Suprapubic skin (tissue), 4 donors: ENCODE measurements at places on chromosomes 11 and 22. TPM values are rescaled to one million over a fixed set of nuclear protein-coding genes. Genes with fewer than 3 reads are reported as not detected.

The FOLR1 gene
- 4.3 TPM for total RNA-seq

The GRAP2 gene
- total RNA-seq = 0.34 TPM

The JAM3 gene
- total RNA-seq = 12.1 TPM

The SCN4B gene
- 1.8 TPM for total RNA-seq

The CLP1 gene
- 24.4 TPM for total RNA-seq

The SLC22A25 gene
- not detected for total RNA-seq

The OR8G5 gene
- not detected for total RNA-seq

The PVALB gene
- not detected for total RNA-seq

The LRRN4CL gene
- total RNA-seq = 3.3 TPM

The ARHGAP20 gene
- total RNA-seq = 1.2 TPM

The JAML gene
- not detected for total RNA-seq

DNA sequence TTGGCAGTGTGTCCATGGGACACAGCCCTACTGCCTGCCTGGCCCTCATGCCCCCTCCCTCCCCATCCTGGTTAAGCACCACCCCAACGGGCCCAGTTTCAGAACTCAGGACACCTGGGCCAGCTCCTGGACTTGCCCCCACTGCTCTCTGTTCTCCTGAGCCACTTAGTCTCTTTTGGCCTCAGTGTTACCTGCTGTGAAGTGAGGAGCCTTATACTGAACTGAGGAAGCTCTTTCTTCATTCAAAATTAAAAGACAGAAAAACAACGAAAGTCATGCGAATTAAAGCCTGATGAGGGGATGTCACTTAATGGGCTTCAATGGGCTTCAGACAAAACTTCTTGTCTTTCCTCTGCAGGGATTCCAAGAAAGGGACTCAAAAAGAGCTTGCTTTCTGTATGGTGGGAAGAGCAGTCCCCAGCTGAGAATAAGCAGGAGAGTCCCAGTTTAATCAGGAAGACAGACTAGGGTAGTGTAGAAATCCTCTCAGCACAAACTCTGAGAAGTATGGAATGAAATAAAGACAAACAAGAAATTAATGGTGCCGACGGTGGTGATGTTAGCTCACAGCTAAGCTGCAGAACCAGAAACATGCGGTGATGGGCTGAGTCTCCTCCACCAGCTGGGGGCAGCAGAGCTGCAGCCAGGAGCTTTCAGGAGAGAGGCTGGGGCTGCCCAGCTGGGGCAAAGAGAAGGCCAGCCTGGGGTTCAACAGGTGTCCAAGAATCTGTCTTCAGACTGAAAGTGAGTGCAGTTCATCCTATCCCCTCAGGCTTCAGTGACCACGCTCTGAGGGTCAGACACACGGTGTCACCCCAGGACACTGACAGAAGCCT is 101.0 kb downstream of the GGTLC2 start:
- H3K4me3 ChIP-seq = no peak overlapping the region
- peaks cover 30% of the 10 kb centered on the region for H3K27me3 ChIP-seq
- DNase-seq = no peak
- no peaks in the 10 kb centered on the region for H3K36me3 ChIP-seq
- H3K27ac ChIP-seq = no peak overlapping the region

DNA sequence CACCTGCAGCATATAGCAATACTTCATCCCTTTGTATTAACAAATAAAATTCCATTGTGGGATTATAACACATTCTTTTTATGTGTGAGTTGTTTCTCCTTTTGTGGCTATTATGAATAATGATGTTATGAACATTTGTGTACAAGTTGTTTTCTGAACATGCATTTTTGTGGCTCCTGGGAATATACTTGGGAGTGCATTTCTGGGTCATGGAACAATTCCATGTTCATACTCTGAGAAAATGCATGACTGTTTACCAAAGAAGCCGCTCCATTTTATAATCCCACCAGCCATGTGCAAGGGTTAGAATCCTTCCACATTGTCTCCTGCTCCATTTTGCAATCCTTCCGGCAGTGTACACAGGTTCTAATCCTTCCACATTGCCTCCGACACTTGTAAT is 713.8 kb downstream of the TBC1D22A start:
- H3K4me3 ChIP-seq = no peak overlapping the region
- H3K4me1 ChIP-seq = no peaks in the 10 kb centered on the region
- no peaks in the 10 kb centered on the region for H3K36me3 ChIP-seq
- DNase-seq = no peak

DNA sequence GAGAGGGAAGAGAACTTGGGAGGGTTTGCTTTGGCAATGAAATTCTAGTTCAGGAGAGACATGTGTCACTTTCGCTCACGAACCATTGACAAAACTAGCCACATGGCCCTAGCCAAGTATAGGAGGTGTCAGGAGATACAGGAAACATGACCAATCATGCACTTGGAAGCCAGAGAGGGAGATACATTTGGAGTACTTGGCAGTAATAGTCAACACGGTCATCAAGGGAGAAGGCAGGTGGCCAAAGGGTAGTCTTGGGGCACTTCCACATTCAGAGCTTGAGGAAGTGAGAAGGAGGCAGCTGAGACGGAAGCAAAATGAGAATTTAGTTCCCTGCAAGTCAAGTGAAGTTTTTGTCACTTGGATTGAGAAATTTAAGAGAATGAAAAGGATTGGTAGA is 26.4 kb upstream of the KIRREL3 start:
- H3K4me1 ChIP-seq = no peaks in the 10 kb centered on the region
- no peaks in the 10 kb centered on the region for H3K27me3 ChIP-seq
- no peak for DNase-seq
- no peak overlapping the region for H3K27ac ChIP-seq
- H3K4me3 ChIP-seq = no peak overlapping the region
- H3K36me3 ChIP-seq = no peaks in the 10 kb centered on the region

DNA sequence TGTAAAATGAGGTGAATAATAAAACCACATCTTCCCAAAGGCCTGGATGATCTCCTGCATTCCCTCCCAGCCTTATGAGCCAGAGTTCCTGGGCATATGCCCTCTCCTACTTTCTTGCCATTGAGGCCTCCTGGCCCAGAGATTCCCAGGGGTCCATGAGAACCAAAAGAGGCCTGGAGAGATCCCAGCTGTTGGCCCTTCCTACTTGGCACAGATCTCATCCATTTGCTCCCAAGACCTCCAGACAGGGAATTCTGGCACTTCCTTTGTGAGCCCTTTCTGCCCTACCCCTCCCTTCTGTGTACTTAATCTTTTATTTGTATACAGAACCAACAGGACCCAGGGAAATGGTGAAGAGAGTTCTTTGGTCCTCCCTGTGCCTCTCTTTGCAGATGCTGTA is 21.4 kb downstream of the POU2F3 start:
- H3K4me1 ChIP-seq = peaks cover 23% of the 10 kb centered on the region

DNA sequence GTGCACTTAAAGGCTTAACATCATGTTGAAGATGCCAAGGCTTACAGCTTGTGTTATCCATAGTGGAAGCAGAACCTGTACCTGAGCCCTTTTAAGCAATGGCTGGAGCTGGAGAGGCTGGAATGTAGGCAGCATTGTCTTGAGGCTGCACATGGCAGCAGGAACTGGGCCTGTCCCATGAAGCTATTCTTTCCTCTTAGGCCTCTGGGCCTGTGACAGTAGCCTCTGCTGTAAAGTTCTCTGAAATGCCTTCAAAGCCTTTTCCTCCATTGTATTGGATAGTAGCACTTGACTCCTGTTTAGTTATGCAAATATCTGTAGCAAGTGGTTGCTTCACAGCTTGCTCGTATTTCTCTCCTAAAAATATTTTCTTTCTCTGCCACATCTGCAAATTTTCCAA is 127.4 kb upstream of the ANO5 start:
- no peak overlapping the region for H3K27ac ChIP-seq
- H3K4me1 ChIP-seq = no peaks in the 10 kb centered on the region
- no peak overlapping the region for H3K4me3 ChIP-seq
- no peaks in the 10 kb centered on the region for H3K36me3 ChIP-seq
- H3K27me3 ChIP-seq = no peaks in the 10 kb centered on the region
- no peak for DNase-seq

- no peak overlapping the region for H3K27ac ChIP-seq
- H3K27me3 ChIP-seq = peaks cover 35% of the 10 kb centered on the region
- no peak overlapping the region for H3K4me3 ChIP-seq
- no peaks in the 10 kb centered on the region for H3K4me1 ChIP-seq
- peak; percentile 50 for DNase-seq
- no peaks in the 10 kb centered on the region for H3K36me3 ChIP-seq
Measured at GRCh38 chr22:48885271-48885918, 942.3 kb downstream of the BRD1 start.

- DNase-seq = no peak
- H3K27ac ChIP-seq = no peak overlapping the region
- peaks cover 39% of the 10 kb centered on the region for H3K27me3 ChIP-seq
- no peak overlapping the region for H3K4me3 ChIP-seq
- no peaks in the 10 kb centered on the region for H3K36me3 ChIP-seq
Measured at GRCh38 chr11:71200172-71200716, 52.1 kb downstream of the SHANK2 start.

DNA sequence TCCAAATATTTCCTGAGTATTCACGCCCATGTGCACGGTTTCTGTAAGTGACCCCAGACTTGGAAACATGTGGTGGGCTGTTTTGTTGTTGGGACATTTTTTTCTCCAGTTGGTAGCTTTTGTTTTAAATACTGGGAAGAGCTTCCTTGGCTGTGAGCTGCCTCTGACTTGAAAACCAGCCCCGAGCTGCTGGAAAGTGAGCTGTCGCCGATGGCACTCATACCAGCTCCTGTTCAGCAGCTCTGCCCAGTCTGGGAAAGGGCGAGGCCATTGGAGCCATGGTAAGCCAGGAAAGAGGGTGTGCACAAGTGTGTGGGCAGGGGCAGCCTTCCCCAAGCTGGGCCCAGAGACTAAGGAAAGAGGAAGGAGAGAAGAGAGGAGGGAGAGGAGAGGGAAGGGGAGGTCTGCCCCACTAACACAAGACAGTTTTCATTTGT is 3.2 kb upstream of the FLI1 start:
- peaks cover 67% of the 10 kb centered on the region for H3K4me1 ChIP-seq
- H3K4me3 ChIP-seq = peak overlapping the region; percentile 35
- no peaks in the 10 kb centered on the region for H3K36me3 ChIP-seq
- DNase-seq = no peak

- no peaks in the 10 kb centered on the region for H3K36me3 ChIP-seq
- H3K4me1 ChIP-seq = peaks cover 57% of the 10 kb centered on the region
- DNase-seq = no peak
- H3K27me3 ChIP-seq = no peaks in the 10 kb centered on the region
- H3K4me3 ChIP-seq = no peak overlapping the region
Measured at GRCh38 chr11:7523416-7524210, 9.8 kb downstream of the PPFIBP2 start.

DNA sequence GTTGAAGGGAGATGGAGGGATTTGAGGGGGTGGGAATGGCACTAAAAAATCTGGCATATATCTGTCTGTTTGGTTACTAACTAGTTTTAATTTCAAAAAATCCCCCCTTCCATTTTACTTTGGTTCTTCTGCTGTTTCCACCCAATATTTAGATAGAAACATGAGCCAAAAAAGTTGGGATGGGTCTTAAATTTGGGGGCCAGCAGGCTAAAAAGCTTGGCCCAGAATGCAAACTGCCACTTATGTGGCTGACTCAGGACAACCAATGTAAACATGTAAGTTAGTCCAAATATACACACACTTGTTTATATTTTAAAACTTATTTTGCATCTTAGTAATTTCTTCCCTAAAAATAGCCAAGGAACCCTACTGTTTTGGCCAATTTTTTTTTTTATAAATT is 35.7 kb downstream of the LGR4 start:
- H3K27ac ChIP-seq = no peak overlapping the region
- H3K27me3 ChIP-seq = no peaks in the 10 kb centered on the region
- no peak overlapping the region for H3K4me3 ChIP-seq
- peaks cover 12% of the 10 kb centered on the region for H3K4me1 ChIP-seq
- no peak for DNase-seq
- no peaks in the 10 kb centered on the region for H3K36me3 ChIP-seq

- DNase-seq = no peak
- H3K4me1 ChIP-seq = no peaks in the 10 kb centered on the region
- H3K27me3 ChIP-seq = no peaks in the 10 kb centered on the region
- no peak overlapping the region for H3K27ac ChIP-seq
Measured at GRCh38 chr11:16853266-16853665, 114.8 kb downstream of the C11orf58 start.

- peaks cover 13% of the 10 kb centered on the region for H3K4me1 ChIP-seq
- no peaks in the 10 kb centered on the region for H3K27me3 ChIP-seq
- no peaks in the 10 kb centered on the region for H3K36me3 ChIP-seq
- peak overlapping the region; percentile 59 for H3K27ac ChIP-seq
Measured at GRCh38 chr11:76251226-76251575, 44.9 kb upstream of the WNT11 start.

DNA sequence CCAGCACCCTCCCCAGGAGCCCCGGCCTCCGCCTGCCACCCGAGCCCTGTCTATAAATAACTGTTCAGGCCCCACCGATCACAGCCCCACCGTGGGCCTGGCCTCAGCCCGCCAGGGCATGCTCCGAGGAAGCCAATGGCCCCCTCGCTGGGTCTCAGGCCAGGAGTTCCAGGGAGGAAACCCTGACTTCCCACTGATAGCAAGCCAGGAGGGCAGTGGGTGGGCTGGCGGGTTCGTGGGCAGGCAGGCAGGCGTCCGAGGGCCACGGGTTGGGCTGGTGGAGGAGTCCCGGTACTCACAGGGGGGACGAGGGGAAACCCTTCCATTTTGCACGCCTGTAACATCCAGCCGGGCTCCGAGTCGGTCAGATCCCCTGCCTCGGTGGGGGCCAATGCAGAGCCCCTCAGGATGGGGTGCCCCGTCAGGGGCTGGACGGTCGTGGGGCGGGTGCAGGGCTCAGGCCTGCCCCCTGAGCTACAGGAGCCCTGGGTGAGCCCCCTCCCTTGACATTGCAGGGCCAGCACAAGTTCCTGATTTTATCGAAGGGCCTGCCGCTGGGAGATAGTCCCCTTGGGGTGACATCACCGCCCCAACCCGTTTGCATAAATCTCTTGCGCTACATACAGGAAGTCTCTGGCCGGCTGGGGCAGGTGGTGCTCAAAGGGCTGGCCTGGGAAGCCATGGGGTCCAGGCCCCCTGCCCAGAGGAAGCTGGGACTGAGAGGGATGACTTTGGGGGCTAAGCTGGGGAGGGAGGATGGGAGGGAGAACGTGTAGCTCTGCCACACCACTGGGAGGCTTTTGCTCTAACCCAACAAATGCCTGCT is at the start of gene SPI1:
Gene SPI1 (minus strand): TSS at position 538 of the 826 bp plus-strand sequence. CDS start 194 bp downstream, at position 344.
- H3K4me3 ChIP-seq = peak within 1 kb of the TSS; percentile 42
- peak within 1 kb of the TSS; percentile 71 for H3K27ac ChIP-seq
- no peak for DNase-seq
- peaks cover 8% of the 10 kb centered on the region for H3K4me1 ChIP-seq
- no peaks in the 10 kb centered on the region for H3K27me3 ChIP-seq
- no peaks in the 10 kb centered on the region for H3K36me3 ChIP-seq

DNA sequence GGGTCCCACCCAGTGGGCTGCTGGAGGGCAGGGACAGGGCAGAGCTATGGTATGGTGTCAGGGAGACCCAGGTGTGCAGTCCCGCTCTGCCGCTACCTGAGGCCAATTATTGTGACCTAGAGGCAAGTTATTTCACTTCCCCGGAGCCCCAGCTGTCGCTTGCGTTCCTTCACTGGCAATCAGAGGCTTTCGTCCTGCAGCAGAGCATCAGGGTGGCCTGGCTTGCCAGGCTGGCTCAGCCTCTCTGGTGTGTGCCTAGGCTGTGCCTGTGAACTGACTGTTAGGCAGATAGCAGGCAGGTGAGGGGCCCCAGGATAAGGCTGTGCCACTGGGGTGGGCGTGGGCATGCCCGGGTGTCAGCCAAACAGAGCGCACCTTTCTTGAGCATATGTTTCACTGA is 31.4 kb downstream of the GLB1L2 start:
- peak; percentile 71 for DNase-seq
- no peaks in the 10 kb centered on the region for H3K36me3 ChIP-seq
- no peak overlapping the region for H3K27ac ChIP-seq
- H3K4me3 ChIP-seq = no peak overlapping the region
- H3K4me1 ChIP-seq = no peaks in the 10 kb centered on the region
- no peaks in the 10 kb centered on the region for H3K27me3 ChIP-seq

GRCh38 chr22:35589071-35589755 is 27.9 kb downstream of the MB start:
- no peaks in the 10 kb centered on the region for H3K36me3 ChIP-seq
- no peak overlapping the region for H3K27ac ChIP-seq
- H3K4me3 ChIP-seq = no peak overlapping the region
- no peak for DNase-seq
- no peaks in the 10 kb centered on the region for H3K27me3 ChIP-seq
- peaks cover 9% of the 10 kb centered on the region for H3K4me1 ChIP-seq
